ENCODE measurements at places on chromosomes 3 and 15. TPM values are rescaled to one million over a fixed set of nuclear protein-coding genes. Genes with fewer than 3 reads are reported as not detected.

DNA sequence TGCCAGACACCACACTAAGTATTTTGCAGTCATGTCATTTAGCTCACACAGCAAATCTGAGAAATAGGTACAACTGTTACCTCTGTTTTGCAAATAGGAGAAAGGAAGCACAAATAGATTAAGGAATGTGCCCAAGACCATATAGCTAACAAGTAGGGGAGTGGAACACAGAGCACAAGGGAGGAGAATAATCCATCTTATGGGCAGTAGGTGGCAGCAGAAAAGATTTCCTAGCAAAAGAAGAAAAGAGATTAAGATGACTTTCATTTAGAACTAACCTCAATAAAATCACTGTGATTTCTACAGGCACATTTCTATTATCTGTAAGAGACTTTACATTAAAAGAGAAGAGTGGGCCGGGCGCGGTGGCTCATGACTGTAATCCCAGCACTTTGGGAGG is 49.1 kb downstream of the NR1I2 start:
- peaks cover 6% of the 10 kb centered on the region for H3K36me3 ChIP-seq
- peaks cover 8% of the 10 kb centered on the region for H3K4me1 ChIP-seq
- H3K27ac ChIP-seq = no peak overlapping the region
- H3K4me3 ChIP-seq = no peak overlapping the region
- H3K27me3 ChIP-seq = no peaks in the 10 kb centered on the region

- DNase-seq = no peak
- H3K4me3 ChIP-seq = no peak overlapping the region
- H3K27me3 ChIP-seq = no peaks in the 10 kb centered on the region
- H3K36me3 ChIP-seq = no peaks in the 10 kb centered on the region
- peaks cover 48% of the 10 kb centered on the region for H3K4me1 ChIP-seq
- no peak overlapping the region for H3K27ac ChIP-seq
Observed at GRCh38 chr3:112371569-112371968, 38.6 kb downstream of the CD200 start.

DNA sequence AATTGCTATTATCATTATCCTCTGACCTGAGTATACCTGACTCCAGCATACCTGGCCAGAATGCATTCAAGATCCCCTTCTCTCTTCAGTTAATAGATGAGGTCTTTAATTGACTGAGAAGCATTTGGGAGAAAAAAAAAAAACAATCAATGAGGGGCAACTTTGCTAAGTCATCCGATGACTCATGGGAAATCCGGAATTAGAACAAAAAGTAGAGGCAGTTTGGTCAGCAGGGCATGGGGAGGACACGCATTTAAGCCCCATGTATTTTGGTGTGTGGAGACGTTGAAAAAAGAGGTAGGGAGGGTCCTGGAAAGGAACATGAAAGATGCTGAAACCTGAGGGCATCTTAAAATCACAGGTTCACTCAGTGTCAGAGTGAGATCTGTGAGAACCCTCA is 256.2 kb downstream of the RORA start:
- H3K27ac ChIP-seq = no peak overlapping the region
- H3K4me3 ChIP-seq = no peak overlapping the region
- H3K36me3 ChIP-seq = no peaks in the 10 kb centered on the region
- DNase-seq = no peak

- H3K4me3 ChIP-seq = no peak overlapping the region
- no peak for DNase-seq
- H3K27ac ChIP-seq = no peak overlapping the region
- no peaks in the 10 kb centered on the region for H3K27me3 ChIP-seq
Observed at GRCh38 chr3:37402351-37402750, 228.0 kb upstream of the LRRFIP2 start.

- H3K27me3 ChIP-seq = no peaks in the 10 kb centered on the region
- DNase-seq = no peak
- H3K36me3 ChIP-seq = no peaks in the 10 kb centered on the region
- no peak overlapping the region for H3K27ac ChIP-seq
- no peak overlapping the region for H3K4me3 ChIP-seq
Observed at GRCh38 chr3:65091565-65091964, 403.8 kb upstream of the ADAMTS9 start.

DNA sequence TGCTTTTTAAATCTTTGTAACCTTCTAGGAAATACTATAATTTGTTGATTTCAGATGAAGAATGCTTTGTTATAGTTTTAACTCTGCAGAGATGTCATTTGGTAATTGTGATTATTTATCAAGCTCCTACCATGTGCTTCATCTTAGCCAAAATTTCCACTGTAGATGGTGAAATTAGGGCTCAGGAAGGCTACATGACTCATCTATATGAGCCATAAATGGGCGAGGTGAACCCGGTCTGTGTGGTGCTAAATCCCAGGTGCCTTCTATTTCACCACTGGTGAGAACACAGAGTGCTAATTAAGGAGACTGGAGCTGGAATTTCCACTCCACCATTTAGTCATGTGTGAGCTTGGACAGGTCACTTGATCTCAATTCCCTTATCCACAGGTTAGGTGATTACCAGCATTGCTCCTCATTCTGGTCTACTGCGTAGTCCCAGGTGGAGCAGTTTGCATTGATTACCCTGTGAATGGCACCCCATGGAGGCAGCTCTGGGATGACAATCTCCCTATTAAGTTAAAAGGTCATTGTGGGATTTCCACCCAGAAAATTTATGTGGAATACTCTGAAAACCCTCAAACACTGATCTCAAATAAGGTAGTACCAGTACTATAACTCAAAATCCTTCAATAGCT is 2.8 kb upstream of the CCR3 start:
- no peaks in the 10 kb centered on the region for H3K4me1 ChIP-seq
- DNase-seq = no peak

Gene ITIH3
- 0.61 TPM for total RNA-seq

Gene PLOD2
- 8.8 TPM for total RNA-seq

Gene KATNBL1
- total RNA-seq = 12.5 TPM

All from heart left ventricle (tissue), 16 donors.